Ureter (tissue), 1 donor: ENCODE measurements at places on chromosomes 1 and 21.
A peak's percentile ranks its signal among the peaks of the same experiment; 100 is the strongest.

- DNase-seq = no peak
Observed at GRCh38 chr1:227422581-227422980, 104.3 kb upstream of the CDC42BPA start.

DNA sequence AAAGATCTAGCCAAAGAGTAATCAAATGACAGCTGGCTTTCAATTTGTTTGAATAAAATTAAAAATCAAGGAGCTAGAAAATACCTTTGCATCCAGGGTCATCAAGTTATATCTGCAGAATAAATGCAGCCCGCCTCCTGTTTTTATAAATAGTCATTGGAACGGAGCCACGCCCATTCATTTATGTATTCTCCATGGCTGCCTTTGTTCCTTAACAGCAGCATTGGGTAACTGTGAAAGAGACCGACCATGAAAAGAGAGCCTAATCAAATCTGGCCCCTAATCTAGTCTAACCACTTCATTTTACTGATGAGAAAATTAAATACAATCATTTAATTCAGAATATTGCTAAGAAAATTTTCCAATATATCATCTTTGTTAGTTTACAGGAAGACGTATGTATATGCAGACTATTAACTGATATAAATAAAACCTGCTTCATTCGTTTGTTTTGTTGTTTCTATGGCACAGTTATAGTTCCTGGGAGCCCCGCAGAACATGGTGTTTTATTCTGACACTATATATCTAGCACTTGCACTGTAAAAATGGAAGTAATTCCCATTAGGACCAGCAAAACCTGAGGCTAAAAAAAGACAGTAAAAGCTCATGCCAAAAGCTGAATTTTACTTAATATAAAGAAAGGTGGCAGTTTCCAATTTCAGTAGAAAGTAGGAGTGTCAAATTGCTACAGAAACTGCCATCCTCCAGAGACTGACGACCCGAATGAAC, 111.8 kb upstream of the PALMD start:
- no peak for DNase-seq

- no peak for DNase-seq
Observed at GRCh38 chr1:119866451-119866850, 29.9 kb downstream of the ADAM30 start.

GRCh38 chr1:74005533-74005932, 192.4 kb downstream of the LRRIQ3 start:
- DNase-seq = no peak

DNA sequence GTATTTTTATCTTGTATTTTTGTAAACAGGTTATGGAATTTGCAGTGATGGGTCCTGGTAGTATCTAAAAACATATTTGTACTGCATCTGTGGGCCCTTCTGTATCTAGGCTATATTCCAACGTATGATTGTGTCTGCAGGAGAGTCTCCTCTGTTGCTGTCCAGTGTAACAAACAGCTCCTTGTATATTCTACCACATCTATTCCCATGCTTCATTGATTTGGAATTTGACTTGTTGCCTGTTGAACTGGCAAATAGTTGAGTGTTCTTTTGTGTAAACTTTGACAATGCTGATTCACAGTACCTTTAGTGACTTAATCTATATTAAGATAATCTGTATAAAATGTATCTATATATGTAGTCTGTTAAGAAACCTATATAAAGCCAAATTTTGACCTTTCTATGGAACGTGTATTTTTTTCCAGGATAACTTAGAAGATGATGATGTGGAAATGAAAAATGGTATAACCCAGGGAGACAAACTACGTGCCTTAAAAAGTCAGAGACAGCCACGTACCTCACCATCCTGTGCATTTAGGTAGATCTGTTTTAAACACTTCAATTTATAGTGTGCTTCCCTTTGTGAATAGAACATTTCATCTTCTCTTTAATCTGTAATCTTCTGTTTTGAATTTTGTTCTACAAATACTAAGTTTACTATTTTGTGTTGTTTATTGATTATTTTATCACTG, 43.4 kb upstream of the GPR88 start:
- no peak for DNase-seq

DNA sequence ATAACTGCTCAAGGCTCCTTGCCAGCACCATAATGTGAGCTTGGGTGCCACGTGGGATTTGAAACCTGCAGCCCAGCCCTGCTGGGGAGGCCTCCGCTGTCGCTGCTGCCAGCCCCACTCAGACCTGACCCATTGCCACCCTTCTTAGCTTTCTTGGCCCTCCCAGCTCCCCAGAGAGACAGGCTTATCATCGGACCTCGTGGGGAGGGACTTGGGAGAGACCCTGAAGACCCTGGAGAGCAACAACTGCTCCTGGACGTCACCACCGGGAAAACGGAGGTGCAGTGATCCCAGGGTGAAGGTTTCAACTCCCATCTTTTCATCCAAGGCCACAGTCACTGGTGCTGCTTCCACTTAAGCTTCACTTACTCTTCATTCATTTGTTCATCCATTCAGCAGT, 596.1 kb downstream of the PTPRU start:
- DNase-seq = no peak

DNA sequence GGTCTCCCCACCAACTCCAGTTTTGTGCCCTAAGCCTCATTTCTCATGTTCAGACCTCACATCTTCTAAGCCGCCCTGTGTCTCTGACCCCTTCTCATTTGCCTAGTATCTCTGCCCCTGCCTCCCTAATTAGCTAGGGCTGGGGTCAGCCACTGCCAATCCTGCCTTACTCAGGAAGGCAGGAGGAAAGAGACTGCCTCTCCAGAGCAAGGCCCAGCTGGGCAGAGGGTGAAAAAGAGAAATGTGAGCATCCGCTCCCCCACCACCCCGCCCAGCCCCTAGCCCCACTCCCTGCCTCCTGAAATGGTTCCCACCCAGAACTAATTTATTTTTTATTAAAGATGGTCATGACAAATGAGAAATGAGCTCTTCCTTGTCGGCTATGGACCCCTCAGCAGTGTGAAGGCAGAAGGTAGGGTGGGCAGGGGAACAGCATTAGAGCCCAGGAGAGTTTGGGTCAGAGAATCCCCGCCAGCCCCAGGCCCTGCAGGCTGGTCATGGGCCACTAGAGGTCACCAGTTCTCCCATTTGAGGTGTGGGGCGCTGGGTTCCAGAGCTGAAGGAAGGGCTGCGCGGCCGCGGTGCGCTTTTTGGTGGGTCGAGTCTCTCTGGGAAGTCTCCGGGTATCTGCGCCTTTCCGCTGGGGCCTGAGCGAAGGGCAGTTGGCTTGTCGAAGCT, 11.5 kb downstream of the ADAMTSL4 start:
- peak; percentile 93 for DNase-seq

DNA sequence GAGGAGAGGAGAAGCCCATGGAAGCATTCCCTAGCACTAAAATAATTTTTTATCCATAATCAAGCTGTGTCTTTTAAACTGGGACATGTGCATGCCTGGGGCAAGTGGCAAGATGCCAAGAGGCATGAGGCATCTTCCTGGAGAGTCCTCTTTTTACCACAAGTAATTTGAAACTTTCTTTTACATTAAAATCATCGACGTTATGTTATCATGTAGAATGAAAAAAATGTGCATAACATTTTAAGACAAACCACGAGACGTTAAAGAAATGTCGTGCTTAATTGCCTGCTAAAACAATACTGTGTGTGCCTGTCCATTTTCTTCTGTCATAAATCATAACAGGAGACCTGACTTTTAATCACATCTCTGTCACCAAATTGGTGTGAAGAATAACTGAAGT, 1.5 kb downstream of the STYXL2 start:
- DNase-seq = no peak

- no peak for DNase-seq
Observed at GRCh38 chr1:206911064-206911663, 10.6 kb downstream of the FCMR start.

- no peak for DNase-seq
Observed at GRCh38 chr1:178713259-178713658, 11.8 kb upstream of the RALGPS2 start.

DNA sequence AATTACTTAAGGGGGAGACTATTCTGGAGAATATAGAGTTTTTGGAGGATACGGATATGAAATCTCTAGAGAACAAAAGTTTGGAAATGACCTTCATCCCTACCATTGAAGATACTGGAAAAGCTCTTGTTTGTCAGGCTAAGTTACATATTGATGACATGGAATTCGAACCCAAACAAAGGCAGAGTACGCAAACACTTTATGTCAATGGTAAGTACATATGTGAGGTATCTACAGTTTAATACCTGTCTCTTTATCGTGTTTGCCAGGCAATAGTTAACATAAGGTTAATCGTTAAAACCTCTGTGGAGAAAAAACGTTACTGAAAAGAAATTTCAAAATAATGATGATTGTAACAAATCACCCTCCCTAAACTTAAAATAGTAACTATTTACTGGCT, 11.8 kb downstream of the VCAM1 start:
- DNase-seq = no peak

GRCh38 chr1:162380061-162380846, 1.3 kb upstream of the C1orf226 start:
- DNase-seq = no peak

GRCh38 chr1:192147221-192147620, 11.0 kb upstream of the RGS18 start:
- DNase-seq = no peak

DNA sequence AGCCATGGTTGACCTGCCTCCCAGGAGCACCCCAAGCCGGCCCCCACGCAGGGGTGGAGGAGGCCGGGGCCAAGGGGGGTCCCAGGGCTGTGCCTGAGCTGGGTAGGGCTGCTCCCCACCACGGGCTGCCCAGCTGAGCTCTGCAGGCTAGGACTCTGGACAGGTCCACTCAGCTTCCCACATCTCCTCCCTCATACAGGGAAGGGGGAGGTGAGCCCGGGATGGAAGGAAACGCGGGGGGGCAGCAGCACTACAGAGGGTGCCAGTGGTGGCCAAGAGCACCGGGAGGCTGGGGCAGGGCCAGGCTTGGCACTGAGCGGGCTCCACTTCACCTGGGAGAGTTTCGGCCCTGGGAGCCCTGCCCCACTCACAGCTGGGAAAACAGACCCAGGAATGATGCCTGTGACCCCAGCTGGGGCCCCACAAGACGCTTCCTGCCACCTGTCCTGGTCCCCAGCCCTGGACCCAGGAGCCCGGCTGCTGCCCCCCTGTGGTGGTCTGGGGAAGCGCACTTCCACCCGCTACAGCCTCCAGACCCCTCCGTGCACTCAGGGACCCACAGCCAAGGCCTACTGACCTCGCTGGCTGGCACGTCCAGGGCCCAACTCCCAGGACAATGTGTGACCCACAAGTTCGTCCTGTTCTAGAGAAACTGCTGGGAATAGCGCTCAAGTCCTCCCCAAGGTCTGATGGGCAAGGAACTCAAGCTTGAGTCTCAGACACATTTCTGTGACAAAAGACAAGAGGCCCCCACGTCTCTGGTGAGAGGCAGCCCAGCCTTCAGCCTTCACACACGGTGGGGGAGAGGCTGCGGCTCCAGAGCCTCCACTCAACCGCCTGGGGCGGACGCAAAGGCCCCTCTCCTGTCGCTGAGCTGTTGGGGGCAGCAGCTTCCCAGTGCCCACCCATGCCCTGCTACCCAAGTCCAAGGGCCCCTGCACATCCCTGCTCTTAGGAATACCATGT, 3.0 kb downstream of the AURKAIP1 start:
- peak; percentile 70 for DNase-seq

DNA sequence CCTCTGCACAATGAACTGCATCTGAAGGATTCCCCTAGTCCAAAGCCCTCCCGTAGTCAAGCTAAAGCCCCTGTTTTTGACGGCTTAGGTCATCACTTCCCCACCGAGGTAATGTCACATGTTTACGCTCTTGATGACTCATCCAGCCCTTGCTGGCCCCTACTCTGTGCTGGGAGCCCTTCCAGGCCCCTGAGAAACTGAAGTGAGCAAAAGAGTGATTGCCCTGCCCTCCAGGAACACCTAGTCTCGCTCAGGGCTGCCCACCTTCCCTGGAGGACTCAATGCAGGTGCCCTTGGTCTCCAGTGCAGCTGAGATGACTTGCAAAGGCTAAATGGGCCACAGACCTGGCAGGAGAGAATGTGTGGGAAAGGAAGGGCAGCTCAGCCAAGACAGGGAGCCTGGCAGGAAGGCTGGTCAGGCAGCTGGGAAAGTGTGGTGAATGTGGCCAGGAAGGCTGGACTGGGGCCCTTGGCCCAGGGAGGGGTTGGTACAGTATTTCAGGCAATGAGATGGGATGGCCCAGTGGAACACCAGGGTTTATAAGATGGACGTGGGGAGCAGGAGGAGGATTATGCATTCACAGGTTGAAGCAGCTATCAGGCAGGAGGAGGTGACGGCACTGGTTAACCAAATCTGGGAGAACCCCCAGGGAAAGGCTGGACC, 345.6 kb downstream of the NPHP4 start:
- DNase-seq = no peak

- no peak for DNase-seq
Observed at GRCh38 chr1:240582953-240583352, 29.0 kb downstream of the GREM2 start.

DNA sequence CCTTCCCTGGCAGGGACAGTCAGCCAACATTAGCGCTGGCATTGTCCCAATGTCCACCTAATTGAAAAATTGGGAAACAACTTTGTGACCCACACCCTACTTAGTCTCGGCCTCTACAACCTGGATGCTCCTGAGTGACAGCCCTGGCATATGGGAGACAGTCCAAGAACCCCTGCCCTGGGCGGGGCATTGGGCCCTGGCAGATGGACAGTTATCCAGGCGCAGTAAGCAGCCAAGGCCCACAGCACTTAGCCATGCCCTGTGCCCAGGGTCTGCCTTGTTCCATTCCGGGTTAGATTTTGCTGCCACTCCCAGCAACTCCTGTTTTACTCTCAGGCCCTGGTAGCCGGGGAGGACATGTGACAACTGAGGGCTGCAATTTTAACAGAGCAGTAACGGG, 50.3 kb downstream of the NFASC start:
- DNase-seq = no peak

- DNase-seq = no peak
Observed at GRCh38 chr1:55988963-55989452, 590.4 kb downstream of the PLPP3 start.

DNA sequence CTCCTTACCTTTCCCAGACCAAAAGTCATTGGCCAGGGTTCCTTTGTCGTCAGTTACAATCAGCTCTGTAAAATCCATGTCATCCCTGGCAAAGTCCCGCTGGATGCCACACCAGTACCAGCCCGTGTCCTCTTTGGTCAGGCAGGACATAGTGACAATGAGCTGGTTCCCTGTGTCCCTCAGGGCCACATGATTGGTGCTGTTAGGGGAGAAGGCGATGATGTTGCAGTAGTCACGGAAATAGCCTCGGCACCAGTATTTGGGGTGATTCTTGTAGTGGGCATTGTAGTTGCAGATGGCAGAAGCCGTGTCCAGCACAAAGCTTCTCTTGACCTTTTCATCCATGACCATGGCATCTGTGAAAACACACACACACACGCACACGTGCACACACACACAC, 14.8 kb downstream of the ADORA3 start:
- DNase-seq = no peak

- no peak for DNase-seq
Observed at GRCh38 chr1:240586006-240586405, 25.9 kb downstream of the GREM2 start.
